Activated CD8-positive, alpha-beta memory T cell treated with anti-CD3 and anti-CD28 coated beads, Interleukin-2, amount 10 ng/mL, durations not matched to agents 7 days and 5 days (primary cell): ENCODE measurements at places on chromosomes 2 and 18.

DNA sequence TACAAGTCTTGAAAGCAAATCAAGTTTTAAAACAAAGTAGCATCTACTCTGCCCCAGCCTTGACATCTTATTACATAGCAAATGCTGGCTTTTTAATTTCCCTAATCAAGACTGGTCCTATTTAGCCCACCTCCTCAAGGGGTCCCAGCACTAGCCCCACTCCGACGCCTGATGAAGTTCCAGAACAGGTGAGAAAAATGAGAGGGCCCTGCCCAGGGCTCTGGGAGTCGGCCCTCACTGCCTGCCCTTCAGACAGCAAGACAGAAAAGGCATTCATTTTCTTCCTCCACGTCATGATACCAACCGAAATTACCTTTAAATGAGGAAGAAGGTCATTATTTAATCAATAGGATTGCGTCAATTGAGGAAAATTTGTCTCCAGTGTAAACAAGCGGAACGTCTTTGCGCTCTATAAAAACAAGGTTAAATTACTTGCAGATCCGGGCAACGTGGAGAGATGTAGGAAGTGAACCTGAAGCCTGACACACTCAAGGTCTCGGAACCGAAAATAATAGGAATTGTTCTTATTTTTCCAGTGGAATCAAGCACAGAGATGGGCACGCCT lies 170.6 kb upstream of the PKDCC start:
- no peak for DNase-seq

GRCh38 chr2:116804901-116805300 lies 1009.6 kb upstream of the DDX18 start:
- DNase-seq = no peak

DNA sequence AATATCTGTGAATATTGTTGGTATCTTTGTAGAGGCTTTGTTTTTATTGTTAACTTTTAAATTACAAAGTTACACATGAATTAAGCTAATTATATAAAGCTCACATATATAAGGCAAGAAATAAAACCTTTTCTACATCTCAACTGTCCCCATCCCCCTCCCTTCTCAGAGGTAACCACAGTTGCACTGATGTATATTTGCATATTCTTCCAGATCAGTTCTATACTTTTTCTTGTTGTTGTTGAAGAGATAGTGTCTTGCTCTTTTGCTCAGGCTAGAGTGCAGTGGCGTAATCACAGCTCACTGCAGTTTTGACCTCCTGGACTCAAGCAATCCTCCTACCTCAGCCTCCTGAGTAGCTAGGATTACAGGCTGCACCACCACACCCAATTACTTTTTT lies 36.0 kb upstream of the CDC42EP3 start:
- DNase-seq = no peak

DNA sequence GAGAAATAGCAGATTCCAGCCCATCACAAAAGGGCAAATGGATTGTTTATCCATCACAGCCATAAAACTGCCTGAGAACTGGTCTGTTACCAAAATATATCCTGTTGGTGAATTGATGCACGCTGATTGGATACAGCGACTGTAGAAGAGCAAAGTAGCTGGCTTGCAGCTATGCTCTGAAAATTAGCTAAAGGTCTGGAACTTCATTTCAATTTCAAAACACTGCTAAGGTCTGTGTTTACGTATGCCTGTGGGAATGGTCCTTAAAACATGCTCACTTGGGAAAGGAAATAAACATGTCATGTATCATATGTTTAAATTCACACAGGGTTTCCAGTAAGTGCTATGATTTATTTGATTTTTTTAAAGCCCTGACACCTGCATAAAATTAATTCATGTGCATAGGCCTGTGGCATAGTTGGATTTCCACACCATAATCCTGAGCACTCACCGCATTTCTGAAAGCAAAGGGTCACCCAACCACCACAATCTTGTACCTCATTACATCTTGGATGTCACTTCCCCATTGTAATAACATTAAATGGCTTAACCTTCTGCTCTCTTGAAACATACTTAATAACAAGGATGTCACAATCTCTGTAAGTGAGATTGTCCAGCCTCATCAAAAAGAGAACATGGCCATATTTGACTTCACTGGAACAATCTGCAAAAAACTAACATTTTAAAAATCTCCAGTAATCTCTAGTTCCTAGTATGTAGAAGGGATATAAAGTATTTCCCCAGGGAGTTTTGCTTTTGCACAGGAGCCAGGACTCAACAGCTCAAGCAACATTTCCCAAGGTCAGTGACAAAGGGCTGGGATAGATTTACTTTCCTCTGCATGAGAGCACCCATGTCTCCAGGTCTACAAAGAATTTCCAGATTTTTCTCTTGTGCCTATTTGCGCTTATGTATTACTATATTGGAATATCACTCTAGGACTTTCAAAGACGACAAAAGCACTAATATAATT lies 109.8 kb downstream of the FARSB start:
- no peak for DNase-seq

GRCh38 chr2:239264838-239265651 lies 135.8 kb downstream of the HDAC4 start:
- DNase-seq = peak; percentile 86

GRCh38 chr18:79523206-79523735 lies 127.5 kb downstream of the NFATC1 start:
- peak; percentile 63 for DNase-seq

GRCh38 chr2:162092658-162093556 lies 18.9 kb upstream of the DPP4 start:
- no peak for DNase-seq

DNA sequence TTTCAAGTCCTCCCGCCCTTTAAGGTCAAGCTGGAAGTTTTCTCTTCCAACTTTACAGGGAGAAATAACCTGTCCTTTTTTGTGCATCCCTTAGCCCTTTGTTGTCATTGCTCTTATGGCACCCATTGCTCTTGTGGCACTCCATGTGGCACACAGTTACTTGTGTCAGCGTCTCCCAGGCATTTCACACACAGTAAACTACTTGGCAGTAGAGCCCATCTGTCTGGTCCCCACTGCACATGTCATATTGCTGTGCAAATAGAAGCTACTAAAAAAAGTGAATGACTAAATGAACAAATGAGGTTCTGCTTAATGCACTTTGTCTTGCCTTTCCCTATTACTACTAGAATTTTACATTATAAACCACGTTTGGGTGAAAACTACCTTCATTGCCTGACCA lies 149.3 kb downstream of the EML6 start:
- DNase-seq = no peak

DNA sequence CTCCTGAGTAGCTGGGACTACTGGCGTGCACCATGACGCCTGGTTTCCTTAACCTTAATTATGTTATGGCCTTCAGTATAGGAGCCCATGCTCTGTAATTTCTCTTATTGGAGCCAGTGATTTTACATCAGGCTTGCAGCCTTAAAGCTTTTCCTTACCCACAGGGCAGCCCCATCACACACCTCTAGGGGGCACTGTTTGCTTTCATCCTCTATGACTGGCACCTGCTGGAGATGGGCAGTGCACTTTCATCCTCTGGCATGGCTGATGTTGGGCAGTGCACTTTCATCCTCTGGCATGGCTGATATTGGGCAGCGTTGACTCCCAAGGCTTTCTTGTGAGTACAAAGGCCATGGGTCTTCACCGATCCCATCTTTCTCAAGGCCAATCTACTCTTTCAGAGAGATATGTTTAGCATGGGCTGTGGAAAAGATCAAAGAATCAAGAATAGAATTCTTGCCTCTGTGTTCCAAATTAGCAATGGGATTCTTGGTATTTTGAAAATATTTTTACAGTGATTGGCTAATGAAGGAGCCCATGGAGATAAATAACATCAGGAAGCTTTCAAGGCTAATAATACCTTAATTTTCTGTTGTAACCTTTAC lies 80.7 kb upstream of the MEX3C start:
- DNase-seq = peak; percentile 71

DNA sequence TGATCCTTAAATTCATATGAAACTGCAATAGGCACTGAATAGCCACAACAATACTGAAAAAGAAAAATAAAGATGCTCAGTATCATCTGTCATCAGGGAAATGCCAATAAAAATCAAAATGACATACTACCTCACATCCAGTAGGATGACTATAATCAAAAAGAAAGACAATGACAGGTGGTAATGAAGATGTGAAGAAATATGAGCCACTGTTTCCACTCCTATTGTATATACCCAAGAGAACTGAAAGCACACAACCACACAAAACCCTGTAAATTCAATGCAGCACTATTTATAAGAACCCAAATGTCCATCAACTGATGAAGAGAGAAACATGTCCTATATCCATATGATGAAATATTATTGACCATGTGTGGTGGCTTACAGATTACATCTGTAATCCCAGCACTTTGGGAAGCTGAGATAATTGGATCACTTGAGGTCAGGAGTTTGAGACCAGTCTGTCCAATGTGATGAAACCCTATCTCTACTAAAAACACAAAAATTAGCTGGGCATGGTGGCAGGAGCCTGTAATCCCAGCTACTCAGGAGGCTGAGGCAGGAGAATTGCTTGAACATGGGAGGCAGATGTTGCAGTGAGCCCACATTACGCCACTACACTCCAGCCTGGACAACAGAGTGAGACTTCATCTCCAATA lies 39.9 kb downstream of the MAP3K2 start:
- no peak for DNase-seq

DNA sequence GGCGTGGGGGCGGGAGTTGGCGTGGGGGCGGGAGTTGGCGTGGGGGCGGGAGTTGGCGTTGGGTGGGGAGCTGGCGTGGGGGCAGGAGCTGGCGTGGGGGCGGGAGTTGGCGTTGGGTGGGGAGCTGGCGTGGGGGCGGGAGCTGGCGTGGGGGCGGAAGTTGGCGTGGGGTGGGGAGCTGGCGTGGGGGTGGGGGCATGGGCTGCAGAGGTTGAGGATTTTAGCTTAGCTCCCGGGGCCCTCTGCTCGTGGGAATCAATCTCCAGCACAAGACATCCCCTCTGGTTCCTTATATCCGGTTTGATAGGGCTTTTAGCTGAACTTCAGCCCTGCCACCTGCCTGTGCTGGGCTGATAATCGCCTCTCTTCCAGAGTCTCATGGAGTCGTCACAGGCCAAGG lies 177.0 kb downstream of the LDLRAD4 start:
- DNase-seq = no peak

DNA sequence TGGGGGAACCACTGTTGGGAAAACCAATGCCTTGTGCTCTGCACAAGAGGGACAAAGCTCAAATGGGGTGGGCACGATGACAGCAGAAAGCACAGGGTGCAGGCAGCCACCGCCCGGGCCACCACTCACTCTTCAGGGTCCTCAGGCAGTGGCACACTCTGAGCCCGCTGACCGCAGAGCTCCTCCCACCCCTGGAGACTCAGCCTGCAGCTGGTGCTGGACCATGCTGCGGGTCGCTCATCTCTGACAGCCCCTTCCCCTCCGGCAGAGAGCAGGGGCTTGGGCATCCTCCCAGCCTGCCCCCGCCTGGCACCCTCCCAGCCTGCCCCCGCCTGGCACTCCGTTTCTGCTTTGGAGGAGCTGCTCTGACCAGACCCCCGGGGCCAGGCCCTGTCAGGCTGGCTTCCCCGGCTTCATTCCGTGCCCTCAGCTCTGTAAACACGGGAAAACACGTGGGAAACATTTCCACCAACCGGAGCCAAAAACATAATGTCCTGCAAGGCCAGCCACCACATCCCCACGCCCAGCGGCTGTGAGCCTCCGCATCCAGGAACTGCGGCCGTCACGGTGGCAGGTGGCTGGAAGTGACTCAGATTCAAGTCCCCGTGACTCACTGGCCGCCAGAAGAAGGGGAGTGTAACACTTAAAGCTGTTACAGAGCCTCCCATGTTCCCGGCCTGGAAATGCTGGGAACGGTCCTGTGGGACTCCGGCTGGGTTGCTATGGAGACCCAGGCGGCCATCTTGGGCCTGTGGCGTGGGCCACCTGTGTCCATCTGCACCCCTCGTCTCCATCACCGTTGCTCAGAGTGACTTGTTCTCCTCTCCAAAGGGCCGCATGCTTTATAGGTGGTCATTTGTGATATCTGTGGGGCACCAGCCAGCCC lies 6.8 kb upstream of the SNED1 start:
- DNase-seq = no peak

DNA sequence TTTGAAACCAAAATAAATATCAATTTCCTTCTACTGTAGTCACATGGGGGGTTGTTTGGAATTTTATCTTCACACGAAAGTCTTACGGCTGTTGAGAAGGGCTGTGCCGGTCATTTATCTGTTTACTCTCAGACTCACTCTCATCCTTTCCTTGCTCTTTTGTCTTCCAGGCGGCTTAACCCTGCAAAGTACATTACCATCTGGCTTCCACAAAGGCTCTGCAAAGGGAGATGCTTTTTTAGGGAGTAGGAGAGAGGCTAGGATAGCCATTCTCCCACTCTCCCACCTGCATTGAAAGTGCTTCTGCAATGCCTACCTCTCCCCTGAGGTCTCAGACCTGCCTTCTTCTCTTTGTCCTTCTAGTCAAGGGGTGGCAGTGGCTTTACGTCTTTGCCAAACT lies 247.6 kb downstream of the MEIS1 start:
- no peak for DNase-seq

DNA sequence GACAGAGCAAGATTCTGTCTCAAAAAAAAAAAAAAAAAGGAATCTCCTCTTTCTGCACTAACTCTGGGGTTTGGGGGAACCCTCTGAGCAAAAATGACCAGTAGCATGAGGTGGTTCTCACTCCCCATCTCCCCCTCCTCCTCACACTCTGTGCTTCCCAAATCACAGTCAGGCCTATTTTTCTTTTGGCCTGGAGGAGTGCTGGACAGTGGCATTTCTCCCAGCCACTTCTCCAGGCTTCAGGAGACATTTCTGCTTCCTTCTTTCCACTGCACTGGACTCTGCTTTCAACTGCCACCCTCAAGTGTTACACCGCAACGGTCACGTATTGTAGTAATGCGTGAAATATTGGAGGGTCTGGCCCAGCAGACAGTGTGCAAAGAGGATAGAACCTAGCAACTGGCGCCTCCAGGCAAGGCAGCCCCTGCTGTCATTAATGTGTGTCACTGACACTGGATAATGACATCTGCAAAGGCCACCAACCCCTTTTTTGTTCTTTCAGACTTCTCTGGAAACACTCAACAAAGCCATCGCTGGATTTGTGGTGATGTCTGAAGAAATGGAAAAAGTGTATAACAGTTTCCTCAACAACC lies 68.9 kb downstream of the TRABD2A start:
- DNase-seq = no peak

DNA sequence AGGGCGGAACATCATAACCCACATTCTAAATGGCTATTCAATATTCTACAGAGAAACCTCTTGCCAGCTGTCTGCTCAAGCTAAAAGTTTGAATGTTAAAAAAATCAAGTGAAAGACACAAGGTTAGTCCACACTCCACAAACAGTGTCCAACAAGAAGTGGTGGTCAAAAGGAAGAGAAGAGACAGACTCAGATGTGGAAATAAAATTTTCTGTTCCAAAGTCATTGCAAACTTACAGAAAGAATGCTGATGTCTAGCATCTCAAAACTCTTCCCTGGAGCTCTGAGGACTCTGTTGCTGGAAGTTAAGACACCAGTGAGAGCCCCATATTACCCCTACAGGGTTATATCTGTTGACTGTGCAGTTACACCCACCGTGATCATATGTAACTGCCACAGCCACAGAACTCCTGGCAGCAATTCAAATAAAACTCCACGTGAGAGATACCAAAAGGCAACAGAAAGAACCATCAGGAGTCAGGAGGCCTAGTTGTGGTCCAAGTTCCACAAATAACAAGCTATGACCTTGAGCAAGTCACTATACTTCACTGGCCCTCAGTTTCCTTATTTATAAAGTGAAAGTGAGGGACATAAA lies 60.9 kb downstream of the AAK1 start:
- no peak for DNase-seq
